ENCODE measurements at places on chromosomes 2 and 18.

- peak; percentile 18 for DNase-seq
These were observed 54.8 kb upstream of the CREB1 start for GRCh38 chr2:207474863-207475485.

DNA sequence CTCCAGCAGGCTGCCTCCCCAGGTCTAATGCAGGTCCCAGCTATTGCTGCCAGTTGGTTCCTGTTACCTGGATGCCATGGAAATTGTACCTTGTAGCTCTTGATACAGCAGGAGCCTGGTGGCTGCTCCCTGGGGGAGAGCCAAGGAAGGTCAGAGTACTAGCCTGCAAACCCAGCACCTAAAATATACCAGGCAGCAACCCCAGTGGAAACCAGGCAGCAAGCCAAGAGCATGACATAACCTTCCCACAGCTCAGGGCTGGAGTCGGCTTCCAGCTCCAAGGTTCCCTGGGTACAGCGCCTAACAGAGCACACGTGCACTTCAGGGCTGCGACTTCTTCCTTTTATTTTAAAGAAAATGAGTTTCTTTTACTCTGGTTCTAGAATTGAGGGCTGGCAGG is 30.3 kb downstream of the TNP1 start:
- no peak for DNase-seq

DNA sequence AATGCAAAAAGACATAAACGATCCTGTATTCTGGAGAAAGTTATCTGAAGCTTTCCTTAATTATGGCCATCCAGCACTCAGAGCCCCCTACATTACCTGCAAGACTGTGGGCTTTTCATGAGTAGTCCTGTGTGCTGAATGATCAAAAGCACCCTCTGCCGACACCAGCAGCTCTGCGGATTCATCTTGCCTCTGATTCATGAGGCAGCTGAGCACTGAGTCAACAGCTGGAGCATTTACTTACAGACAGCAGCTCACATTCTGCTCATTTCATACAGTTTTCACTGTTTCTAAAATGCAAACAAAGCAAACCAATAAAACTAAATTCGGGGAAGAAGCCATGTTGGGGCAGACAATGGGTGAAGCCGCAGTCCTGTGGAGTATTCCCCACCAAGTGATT is 886.5 kb downstream of the CNTNAP5 start:
- DNase-seq, result no peak

- no peak for DNase-seq
These were observed 17.3 kb upstream of the GPR55 start for GRCh38 chr2:230942371-230942770.

- no peak for DNase-seq
These were observed 292.5 kb downstream of the ALK start for GRCh38 chr2:29628862-29629261.

GRCh38 chr2:241820625-241821384 is 11.8 kb downstream of the NEU4 start:
- no peak for DNase-seq

DNA sequence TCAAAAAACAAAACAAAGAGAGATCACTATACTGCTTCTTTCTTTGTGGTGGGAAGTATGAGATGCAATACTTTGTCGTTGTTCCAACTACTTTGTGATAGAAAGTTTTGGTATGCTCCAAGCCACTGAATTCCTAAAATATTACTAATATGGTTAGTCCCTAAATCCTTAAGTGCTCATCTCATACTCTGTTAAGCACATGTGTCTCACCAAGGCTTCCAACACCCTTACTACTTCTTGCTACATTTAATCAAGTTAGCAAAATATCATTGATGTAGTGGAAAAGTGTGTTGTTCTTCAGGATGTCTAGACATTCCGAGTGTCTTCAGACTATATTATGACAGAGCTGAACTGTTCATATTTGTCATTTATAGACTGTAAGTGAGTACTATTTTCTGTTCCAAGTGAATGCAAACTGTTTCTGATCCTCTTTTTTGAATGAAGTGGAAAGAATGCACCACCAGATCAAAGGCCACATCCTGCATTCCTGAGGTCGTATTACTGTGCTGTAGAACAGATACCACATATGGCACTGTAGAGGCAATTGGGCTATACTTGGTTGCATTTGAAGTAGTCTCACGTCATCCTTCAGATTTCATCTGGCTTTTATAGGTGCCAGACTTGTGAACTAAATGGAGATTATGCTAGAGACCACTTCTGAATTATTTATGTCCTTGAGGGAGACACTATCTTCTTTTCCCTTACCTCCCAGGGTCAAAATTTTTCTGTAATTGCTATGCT is 298.4 kb upstream of the ZNF521 start:
- DNase-seq, result peak; percentile 50

- DNase-seq, result no peak
These were observed 199.4 kb downstream of the NYAP2 start for GRCh38 chr2:225598897-225599296.

DNA sequence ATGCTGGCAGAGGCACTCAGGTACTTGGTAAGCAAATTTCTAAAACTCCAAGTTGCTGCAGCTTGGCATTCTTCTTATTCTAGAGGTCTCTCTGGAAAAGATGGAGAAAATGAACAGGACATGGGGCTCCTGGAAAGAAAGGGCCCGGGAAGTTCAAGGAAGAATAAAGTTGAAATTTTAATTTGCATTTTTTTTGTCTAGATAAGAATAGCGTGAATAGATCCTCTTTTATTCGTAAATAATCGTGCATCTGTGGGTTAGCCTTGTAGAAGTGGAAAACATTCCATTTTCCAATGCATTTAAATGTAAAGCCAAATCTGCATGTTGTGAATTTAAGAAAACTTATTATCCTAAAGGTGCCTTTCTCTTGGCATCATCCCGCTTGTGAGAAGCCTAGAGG is 61.0 kb downstream of the TNFRSF11A start:
- no peak for DNase-seq

- peak; percentile 56 for DNase-seq
These were observed 8.1 kb downstream of the PFN4 start for GRCh38 chr2:24115057-24115456.

DNA sequence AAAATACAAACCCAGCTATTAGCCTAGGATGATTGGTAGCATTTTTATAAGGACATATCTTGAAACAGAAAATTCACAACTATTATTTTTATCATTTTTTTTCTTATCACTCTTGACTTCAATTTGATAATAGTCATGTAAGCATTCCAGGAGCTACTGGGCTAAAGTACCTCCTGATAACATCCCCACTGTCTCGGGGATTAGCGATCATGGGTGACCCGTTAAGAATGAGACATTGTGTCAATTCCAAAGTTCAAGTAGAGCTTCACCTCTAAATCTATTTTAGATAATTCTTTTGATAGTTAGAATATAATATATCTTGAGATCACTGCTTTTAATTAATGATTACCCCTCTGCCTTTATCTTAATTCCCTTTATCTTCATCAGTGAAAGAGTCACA is 1204.5 kb upstream of the CHAC2 start:
- DNase-seq, result no peak

GRCh38 chr18:73746101-73746500 is 401.5 kb downstream of the FBXO15 start:
- no peak for DNase-seq

- DNase-seq, result peak; percentile 61
These were observed 529 bp downstream of the SEMA4C start for GRCh38 chr2:96869281-96869821.

- no peak for DNase-seq
These were observed 620.2 kb downstream of the CPS1 start for GRCh38 chr2:211176514-211177141.

DNA sequence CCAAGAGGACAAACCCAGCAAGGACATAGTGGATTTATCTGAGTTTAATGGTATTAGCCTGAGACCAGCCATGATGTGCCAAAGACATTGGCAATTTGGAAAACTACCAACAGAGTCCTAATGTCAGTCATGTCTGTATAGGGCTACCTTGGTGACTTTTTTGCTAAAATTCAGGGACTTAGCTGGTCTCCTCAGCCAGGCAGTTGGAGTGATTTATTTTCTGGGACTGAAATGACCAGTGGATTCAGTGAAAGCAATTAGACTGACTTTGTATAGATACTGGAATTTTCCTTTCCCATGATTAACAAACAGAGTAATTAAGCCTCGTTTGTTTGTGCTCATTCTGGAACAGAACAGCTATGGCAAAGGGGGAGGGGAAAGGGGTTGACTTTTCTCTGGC is 55.0 kb downstream of the LYPD6 start:
- no peak for DNase-seq

DNA sequence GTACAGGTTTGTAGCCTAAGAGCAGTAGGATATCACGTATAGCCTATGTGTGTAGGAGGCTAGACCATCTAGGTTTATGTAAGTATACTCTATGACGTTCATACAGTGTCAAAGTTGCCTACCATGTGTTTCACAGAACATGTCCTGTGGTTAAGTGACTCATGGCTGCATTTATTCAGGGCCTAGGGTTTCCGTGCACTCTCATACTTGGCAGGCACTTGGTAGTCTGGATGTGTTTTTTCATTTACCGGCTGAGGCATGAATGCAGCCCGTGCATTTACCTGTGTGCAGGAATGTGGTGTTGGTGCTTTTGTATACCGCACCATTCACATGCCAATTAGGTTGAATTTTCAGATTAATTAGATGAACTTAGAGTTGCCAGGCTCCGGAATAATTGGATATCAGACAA is 43.4 kb downstream of the MYL12B start:
- no peak for DNase-seq

- DNase-seq, result no peak
These were observed 93.8 kb upstream of the PHLPP1 start for GRCh38 chr18:62621546-62621945.

DNA sequence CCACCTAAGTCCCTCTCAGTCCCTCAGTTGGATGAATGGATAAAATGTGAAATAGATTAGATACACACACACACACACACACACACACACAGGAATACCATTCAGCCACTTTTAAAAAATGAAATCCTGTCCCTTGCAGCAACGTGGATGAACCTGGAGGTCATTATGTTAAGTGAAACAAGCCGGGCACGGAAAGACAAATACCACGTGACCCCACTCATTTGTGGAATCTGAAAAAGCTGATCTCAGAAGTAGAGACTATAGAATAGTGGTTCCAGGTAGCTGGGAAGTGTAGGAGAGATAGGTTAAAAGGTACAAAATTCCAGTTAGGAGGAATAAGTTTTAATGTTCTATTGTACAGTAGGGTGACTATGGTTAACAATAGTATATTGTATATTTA is 31.0 kb downstream of the TTC32 start:
- no peak for DNase-seq

GRCh38 chr18:11761553-11761952 is 72.5 kb downstream of the GNAL start:
- no peak for DNase-seq

DNA sequence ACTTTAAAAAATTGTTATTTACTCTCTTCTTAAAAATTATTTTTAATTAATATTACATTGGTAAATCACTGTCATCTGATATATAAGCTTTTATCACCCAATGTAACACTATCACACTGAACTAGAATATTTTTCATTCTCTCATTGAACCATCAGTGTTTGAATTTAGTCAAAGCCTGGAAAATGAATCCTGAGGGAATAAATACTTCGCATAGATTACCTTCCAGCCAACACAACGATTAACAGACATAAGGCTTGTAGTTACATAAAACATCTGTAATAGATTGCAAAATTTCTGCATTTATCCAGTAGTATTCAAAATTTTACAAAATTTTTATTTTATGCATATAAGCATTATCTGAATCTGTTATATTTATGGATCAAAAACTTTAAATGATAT is 314.9 kb downstream of the ERBB4 start:
- no peak for DNase-seq

GRCh38 chr2:24330161-24330560 is 30.2 kb downstream of the ITSN2 start:
- no peak for DNase-seq

GRCh38 chr2:173187941-173188788 is 112.5 kb downstream of the MAP3K20 start:
- peak; percentile 67 for DNase-seq

DNA sequence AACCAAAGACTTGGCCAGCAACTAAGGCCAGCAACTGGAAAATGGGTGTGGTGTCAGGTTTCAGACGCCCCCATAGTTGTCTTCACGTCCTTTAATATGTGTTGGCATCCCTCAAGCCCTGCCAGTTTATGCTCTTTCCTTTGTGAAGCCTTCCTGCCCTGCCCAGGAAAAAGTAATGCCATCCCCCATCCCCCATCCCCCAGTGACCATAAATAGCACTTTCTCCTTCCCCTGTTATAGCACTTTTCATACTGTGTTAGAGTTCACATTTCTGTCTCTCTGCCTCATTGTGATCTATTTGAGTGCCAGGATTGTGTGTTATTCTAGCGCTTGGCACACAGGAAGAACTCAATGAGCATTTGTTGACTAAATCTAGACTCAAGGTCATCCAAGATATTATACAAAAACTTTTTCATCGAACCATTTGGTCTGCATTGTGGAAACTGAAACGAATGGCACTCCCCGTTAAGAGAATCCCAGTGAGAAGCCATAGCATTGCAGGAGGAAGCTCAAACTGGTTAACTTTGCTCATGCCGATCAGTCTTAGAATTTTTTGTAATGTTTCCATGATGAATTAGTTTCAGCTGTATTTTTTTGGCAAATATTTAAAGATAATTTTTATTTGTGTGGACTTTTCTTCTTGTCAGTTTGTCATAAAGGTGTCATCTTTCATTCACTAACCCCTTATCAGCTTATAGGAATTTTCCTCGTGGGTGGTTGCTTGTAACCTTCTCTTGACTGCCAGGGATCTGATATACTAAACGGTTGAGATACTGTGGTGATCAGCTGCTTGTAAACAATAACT is 15.7 kb downstream of the CRIM1 start:
- peak; percentile 38 for DNase-seq

GRCh38 chr2:20035955-20036666 is 15.3 kb downstream of the LAPTM4A start:
- DNase-seq, result peak; percentile 65

GRCh38 chr2:64735504-64735903 is 81.8 kb upstream of the SERTAD2 start:
- no peak for DNase-seq

GRCh38 chr2:201358684-201359083 is 1.5 kb upstream of the FLACC1 start:
- DNase-seq, result no peak

- peak; percentile 14 for DNase-seq
These were observed 54.0 kb upstream of the GPR75 start for GRCh38 chr2:53913721-53914120.

DNA sequence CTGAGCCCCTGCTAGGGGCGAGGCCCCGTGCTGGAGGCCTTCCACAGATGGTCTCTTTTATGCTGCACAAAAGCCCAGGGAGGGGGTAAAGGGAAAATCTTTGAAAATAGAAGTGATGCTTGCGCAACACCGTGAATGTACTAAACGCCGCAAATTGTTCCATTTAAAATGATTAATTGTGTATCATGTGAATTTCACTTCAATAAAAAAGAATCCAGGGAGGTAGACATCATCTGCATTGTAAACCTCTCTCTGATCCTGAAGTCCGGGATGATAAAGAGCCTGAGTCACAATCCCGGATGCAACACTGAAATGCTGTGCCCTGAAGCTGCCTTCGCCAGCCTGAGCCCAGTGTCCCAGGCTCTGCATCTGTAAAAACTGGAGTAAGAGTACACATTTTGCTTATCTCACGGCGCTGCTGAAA is 107.7 kb upstream of the PPP1CB start:
- no peak for DNase-seq

DNA sequence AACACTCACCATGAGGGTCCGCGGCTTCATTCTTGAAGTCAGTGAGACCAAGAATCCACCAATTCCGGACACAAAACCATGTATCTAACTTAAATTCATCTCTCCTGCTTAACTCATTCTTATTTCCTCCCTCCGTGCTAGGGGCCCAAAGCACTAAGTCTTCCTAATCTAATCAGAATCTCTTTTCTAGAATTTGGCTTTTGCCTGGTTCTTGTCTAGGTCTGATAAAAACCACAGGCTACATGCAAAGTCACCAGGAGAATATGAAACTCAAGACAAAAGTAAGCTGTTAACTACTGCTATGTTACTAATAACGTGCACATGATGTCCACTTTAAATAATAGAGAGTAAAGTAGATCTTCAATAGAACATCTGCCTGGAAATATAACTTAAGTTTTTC is 69.9 kb downstream of the TRIP12 start:
- no peak for DNase-seq
